ENCODE measurements at places on chromosomes 2 and 18.
A peak's percentile ranks its signal among the peaks of the same experiment; 100 is the strongest.

- peaks cover 76% of the 10 kb centered on the region for H3K4me1 ChIP-seq
- H3K36me3 ChIP-seq = no peaks in the 10 kb centered on the region
- DNase-seq = no peak
- peak overlapping the region; percentile 47 for H3K4me3 ChIP-seq
Observed at GRCh38 chr2:181309586-181309985, 147.6 kb upstream of the ITGA4 start.

DNA sequence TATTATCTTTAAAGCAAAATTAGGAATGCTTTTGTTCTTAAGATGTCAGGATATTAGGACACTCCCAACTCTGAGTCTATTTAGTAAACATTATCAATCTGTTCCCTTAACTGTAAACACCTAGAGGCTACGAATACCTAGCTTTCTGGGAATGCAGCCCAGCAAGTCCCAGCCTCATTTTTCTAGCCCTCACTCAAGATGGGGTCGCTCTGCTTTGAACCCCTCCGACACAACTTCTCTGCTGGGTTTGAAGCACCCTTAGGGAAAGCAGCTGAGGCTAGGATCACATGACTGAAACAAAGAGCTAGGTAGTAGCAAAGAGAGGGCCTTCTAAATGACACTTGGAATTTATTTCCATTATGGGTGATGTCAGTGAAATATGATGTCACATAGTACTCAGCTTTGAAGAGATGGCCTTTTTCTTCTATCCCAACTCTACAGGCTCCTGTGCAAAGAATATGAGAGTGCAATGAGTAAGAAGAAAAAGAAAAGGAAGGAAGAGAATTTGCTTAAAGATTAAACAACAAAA, 114.7 kb downstream of the CSRNP3 start:
- DNase-seq = no peak
- no peaks in the 10 kb centered on the region for H3K27me3 ChIP-seq
- no peak overlapping the region for H3K27ac ChIP-seq
- no peaks in the 10 kb centered on the region for H3K4me1 ChIP-seq
- H3K4me3 ChIP-seq = no peak overlapping the region
- H3K36me3 ChIP-seq = no peaks in the 10 kb centered on the region

DNA sequence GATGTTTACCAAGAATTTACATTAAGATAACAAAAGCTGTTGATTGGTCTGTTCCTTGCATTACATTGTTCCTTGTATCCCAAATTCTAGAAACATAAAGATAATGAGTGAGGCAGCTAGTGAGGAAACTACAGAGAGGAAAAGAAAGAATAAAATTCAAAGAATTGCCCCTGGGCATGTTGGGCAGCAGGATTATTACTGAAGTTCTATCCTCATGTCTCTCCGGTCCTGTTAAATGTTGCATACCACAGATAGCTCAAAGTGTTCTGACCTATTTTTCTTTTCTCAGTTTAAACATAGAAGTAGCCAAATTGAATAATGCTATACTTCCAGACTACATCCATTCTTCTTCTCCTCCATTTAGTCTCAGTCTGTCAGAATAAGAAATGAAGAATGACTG, 58.2 kb upstream of the DYNC1I2 start:
- no peak overlapping the region for H3K27ac ChIP-seq
- no peak for DNase-seq
- H3K27me3 ChIP-seq = no peaks in the 10 kb centered on the region
- H3K4me3 ChIP-seq = no peak overlapping the region
- H3K36me3 ChIP-seq = no peaks in the 10 kb centered on the region
- H3K4me1 ChIP-seq = no peaks in the 10 kb centered on the region

DNA sequence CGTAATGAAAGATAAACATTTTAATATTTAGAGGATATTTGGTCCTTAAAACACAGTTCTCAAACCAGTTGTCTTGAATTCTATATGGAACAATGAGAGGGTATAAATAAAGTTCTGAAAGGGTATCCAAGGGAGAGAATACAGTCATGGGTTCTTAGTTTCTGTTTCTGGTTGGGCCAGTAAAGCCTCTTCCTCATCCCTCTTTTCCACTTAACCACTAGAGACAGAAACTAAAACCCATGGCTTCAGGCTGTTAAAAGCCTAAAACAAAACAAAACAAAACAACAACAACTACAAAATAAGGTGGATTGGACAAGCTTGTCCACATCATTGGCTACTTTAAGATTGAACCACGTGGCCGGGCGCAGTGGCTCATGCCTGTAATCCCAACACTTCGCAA, 18.8 kb downstream of the COQ10B start:
- H3K4me1 ChIP-seq = no peaks in the 10 kb centered on the region
- peaks cover 47% of the 10 kb centered on the region for H3K36me3 ChIP-seq
- H3K4me3 ChIP-seq = no peak overlapping the region
- DNase-seq = no peak

DNA sequence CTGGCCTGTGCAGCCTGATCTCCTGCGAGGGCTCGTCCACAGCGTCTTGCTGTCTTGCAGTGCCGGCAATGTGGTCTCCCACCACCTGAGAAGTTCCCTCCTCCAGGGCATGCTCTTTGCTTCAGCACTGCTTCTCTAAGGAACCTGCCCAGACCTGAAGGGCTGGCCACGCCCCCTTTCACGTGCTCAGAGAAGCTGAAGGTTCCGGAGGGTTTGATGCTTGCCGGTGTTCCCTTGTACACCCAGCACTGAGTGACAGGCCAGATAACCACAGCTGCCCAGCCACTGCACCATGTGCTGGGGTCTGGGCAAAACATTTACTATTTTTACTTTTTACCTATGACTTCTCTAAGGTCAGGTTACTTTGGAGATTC, 1.7 kb upstream of the POLR2D start:
- peaks cover 35% of the 10 kb centered on the region for H3K4me1 ChIP-seq
- DNase-seq = peak; percentile 52
- no peaks in the 10 kb centered on the region for H3K27me3 ChIP-seq
- H3K4me3 ChIP-seq = no peak overlapping the region
- peaks cover 7% of the 10 kb centered on the region for H3K36me3 ChIP-seq
